H9 (cell line): ENCODE measurements at places on chromosomes 3 and 15. TPM values are rescaled to one million over a fixed set of nuclear protein-coding genes. Genes with fewer than 3 reads are reported as not detected.

TTLL13 gene
- not detected in 2 replicates for total RNA-seq

SNAP23 gene
- 55.2 and 63.2 TPM in 2 replicates for total RNA-seq

DNA sequence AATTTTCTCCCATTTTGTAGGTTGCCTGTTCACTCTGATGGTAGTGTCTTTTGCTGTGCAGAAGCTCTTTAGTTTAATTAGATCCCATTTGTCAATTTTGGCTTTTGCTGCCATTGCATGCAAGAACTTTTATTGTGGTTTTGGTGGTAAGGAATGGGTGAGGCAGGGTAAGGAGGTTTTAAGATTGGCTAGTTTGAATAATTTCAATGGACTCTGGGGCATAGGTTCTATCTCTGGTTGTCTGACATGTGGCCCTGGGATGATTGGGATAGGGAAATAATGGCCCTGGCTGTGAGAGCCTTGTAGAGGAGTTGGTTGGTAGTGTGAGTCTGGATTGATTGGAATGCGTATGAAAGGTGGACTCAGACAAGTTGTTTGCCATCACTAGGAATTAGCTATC is 38.0 kb downstream of the SEC22A start:
- H3K27ac ChIP-seq: no peak overlapping the region
- no peaks in the 10 kb centered on the region for H3K27me3 ChIP-seq
- H3K4me3 ChIP-seq: no peak overlapping the region
- no peaks in the 10 kb centered on the region; the same call in 1 of the 2 replicates for H3K4me1 ChIP-seq

FBXL22 gene
- total RNA-seq: 0.48 and 0.52 TPM in 2 replicates

DNA sequence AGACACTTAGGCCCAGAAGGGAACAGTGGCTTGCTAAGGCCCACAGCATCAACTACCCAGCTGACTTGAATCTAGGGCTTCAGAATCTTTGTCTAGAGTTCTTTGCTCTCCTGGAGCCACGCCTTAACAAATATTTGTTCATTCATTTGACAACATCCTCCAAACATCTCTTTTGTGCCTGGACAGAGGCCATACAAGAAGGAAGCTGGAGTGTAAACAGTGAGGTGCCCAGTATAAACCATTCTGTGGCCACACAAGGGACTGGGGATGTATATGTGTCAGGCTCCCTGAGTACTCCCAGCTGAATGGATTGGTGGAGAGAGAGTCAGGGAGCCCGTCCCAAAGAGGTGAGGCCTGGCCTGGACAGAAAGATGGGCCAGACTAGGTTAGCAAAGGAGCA is 3.4 kb downstream of the CIB2 start:
- no peaks in the 10 kb centered on the region for H3K27me3 ChIP-seq
- DNase-seq: no peak
- H3K36me3 ChIP-seq: peaks cover 3% of the 10 kb centered on the region
- peaks cover 3% of the 10 kb centered on the region; the same call in 1 of the 2 replicates for H3K4me1 ChIP-seq

- H3K36me3 ChIP-seq: peaks cover 25% of the 10 kb centered on the region
- H3K4me3 ChIP-seq: no peak overlapping the region
- H3K4me1 ChIP-seq: no peaks in the 10 kb centered on the region
- no peak overlapping the region for H3K27ac ChIP-seq
Measured at GRCh38 chr3:49015765-49016164, 2.6 kb downstream of the DALRD3 start.

LPP gene
- 56.3 and 64.6 TPM in 2 replicates for total RNA-seq

DNA sequence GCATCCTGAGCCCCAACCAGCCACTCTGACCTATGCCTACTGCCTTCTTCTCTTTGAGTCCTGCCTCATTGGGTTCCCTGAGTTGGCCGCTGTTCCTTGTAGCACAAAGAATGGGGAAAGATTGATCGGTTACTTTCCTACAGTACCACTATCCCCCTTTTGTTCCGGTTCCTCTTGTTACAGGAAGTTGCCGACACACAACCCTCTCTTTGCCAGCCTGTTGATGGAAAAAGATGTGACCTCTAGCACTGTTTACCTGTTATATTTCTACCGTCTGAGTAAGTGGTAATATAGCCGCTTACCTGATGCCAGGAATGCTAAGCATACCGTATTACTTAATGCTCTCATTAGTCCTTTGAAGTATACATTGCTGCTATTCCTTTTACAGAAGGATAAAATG is 9.7 kb upstream of the AHSG start:
- no peaks in the 10 kb centered on the region for H3K27me3 ChIP-seq
- DNase-seq: no peak
- no peaks in the 10 kb centered on the region for H3K36me3 ChIP-seq

FOXL2 gene
- total RNA-seq: 0.22 and 0.29 TPM in 2 replicates

DNA sequence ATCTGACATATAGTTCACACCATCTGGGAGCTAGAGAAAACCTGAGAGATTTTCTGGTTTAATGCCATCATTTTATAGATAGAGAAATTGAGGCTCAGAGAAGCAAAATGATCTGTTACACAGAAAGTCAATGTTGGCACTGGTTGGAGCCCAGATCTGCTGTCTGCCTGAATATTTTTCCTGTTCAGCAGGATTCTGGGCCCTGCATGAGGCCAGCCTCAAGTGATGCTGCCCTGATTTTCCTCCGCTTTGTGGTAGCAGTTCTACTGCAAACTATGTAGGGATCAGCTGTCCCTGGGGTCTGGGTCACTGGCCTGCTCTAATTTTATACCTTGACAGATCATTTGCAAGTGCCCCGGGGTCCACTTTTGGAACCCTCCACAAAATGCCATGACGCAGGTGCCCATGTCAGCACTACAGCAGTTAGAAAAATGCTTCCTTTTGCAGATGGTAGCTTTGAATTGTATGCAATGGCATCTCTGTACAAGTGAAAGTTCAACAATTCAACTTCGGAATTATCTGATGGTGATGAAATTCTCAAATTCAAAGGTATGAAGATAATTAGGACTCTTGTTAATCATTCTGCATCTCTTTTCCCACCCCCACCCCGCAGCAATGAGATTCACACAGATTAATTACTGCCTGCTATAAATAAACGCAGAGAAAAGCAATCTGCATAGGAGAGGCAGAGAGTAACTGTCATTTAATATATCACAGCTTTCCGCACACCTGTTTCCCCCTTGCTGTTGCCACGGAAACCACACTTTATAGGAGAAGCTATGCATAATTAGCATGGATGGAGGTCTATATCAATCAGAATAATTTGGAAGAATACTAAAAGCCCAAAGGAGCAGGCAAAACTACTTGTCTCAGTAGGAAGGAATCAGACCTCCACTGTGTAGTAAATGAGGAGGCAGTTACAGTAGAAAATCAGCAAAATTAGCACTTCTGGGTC is 222.6 kb downstream of the PDCD6IP start:
- no peaks in the 10 kb centered on the region for H3K27me3 ChIP-seq
- H3K4me1 ChIP-seq: no peaks in the 10 kb centered on the region
- no peak overlapping the region for H3K27ac ChIP-seq
- no peak overlapping the region for H3K4me3 ChIP-seq
- DNase-seq: no peak

CSTA gene
- total RNA-seq: not detected in 2 replicates

PLXNA1 gene
- total RNA-seq: 39.6 and 42.1 TPM in 2 replicates
